ENCODE measurements at places on chromosomes 5 and 9.

DNA sequence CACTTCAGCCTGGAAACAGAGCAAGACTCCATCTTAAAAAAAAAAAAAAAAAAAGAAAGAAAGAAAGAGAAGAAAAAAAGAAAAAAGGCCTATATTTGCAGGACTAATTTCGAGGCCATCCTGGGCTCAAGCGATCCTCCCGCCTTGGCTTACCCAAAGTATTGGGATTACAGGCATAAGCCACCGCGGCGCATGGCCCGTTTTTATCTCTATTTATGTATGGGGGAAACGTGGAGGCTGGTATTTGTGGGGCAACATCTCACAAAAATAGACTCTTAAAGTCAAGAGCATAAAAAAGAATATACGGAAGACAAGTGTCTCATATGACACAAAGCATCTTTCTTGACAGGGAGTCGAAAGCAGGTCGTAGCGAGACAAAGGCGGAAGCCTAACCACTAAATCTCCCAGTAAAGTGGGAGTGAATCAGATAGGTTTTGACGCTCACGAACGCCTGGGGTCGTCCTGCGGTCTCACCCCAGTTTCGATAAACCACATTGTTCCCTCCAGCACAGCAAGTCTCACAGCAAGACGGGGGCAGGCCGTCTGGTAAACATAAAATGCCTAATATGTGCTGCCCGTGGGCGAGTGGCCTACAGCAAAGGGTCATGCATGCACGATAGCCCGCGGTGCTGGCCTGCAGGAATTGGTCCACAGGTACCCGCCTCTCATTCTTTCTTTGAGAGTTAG, 1.8 kb upstream of the TRIM41 start:
- DNase-seq, result no peak

GRCh38 chr5:89934069-89934468, 475.5 kb downstream of the CETN3 start:
- no peak for DNase-seq

- DNase-seq, result no peak
Observed at GRCh38 chr9:114367772-114368569, 19.8 kb downstream of the AKNA start.

- DNase-seq, result no peak
Observed at GRCh38 chr5:58326022-58326421, 133.9 kb downstream of the PLK2 start.

GRCh38 chr5:143262393-143263174, 140.9 kb downstream of the NR3C1 start:
- DNase-seq, result no peak

- DNase-seq, result no peak
Observed at GRCh38 chr9:115815786-115816185, 337.8 kb upstream of the PAPPA start.

- peak; percentile 63 for DNase-seq
Observed at GRCh38 chr9:117616431-117616831, 87.8 kb upstream of the TLR4 start.

- peak; percentile 87 for DNase-seq
Observed at GRCh38 chr5:1125030-1125357, 13.1 kb upstream of the SLC12A7 start.

- no peak for DNase-seq
Observed at GRCh38 chr5:135341016-135341666, 57.9 kb downstream of the MACROH2A1 start.

- DNase-seq, result no peak
Observed at GRCh38 chr9:121597698-121598166, 53.7 kb upstream of the DAB2IP start.

GRCh38 chr9:72614067-72614466, 92.7 kb downstream of the TMC1 start:
- DNase-seq, result no peak

DNA sequence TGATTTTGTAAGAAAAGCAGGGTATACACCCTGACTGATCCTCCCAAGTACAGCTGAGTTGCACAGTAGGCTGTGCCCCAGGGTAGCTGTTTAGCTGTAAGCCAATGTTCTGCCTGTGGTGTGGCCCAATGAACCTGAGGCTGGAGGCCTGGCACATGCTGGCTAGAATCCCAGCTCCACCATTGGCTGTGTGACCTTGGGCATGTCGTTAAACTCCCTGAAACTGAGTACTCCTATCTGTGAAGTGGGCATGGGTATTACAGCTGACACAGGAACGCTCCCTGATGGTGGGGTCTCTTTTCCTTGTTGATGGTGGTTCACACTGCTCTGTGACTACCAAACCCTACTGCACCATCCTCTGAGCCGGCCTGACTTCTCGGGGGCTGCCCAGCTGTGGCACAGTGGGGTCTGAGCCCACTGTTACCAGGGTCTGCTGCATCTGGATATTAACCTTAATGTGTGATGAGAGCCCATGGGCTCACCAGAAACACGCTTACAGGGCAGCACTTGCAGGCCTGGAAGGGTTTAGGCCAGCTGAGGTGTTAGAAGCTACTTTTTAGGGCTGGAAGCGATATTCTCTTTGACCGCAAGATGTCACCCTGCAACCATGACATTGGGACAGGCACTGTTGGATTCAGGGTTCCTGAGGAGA, 7.0 kb upstream of the GADD45G start:
- DNase-seq, result peak; percentile 38

- no peak for DNase-seq
Observed at GRCh38 chr5:32096891-32097595, 77.1 kb downstream of the GOLPH3 start.

DNA sequence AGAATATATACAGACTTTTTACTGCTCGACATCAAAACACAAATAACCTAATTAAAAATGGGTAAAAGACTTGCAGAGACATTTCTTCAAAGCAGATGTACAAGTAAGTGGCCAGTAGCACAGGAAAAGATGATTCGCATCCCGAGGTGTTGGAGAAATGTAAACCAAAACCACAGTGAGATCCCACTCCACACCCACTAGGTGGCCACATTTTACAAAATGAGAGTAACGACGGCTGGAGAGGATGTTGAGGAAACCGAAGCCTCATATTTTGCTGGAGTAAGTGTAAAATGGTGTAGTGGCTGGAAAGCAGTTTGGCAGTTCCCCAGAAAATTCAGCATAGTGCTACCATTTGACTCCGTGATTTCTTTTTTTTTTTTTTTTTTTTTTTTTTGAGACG, 21.3 kb upstream of the GBGT1 start:
- peak; percentile 80 for DNase-seq

DNA sequence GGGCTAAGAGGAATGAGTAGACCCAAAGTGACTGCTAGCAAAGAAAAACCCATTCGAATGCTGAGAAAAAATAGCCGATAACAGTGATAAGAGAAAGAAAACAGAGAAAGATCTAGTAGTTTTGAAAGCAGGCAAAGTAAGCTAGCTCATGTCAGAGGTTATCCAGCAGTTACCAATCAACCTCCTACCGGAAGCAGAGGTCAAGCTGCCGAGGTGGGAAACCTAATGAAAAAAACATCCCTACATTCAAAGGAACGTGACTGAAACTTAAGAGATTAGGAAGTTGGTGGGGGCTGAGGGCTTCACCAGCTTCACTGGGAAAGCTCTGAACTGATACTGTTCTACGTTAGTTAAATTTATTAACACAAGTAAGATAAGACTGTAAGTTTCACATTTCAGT, 32.6 kb downstream of the SSBP2 start:
- DNase-seq, result no peak

DNA sequence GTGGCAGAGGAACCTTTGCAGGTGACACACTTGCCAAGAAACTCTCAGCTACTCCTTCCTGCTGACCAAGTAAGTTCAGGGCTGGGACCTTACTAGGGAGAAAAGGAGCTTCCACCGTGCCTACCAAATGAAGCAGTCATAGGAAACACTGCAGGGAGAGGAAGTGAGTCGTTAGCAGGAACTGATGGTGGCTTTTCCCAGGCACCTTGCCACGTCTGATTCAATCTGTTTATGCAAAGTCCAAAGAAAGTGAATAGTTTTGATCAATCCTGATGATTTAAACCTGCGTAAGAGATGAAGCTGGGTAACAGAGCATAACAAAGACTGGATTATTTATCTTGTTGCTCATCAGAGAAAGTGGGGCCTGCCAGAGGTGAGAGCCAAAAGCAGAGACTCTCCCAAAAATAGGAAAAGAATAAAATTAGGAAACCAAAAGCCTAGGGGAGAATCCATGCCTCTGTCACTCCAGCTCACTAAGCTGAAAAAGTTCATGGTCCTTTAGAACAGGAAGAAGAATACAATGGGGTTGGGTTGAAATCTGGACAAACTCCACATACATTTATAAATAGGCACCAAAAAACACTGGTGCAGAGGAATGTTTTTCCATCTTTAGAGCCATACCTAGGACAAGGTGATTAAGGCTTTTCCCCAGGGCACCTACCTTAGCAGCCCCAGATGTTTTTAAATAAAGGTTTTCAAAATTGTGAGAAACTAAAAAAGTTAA, 9.3 kb upstream of the PFDN1 start:
- no peak for DNase-seq

DNA sequence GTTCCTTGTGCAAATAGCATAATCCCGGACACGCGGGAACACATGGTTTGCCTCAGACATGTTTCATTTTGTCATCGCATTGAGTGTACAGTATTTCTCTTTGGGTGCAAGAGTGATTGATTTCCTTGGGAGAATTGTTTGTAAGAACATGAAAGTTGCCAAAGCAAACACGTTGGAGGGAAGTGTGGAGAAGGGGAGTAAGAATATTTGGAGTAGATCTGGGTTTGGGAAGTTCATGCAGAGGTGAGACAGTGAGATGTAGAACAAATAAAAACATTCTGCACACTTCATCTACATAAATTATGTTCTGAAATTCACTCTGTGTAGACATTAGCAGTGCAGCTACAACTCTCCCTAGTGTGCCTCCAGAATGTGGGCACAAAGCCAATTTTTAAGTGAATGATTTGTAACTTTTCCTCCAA, 24.0 kb downstream of the FOXD1 start:
- no peak for DNase-seq

DNA sequence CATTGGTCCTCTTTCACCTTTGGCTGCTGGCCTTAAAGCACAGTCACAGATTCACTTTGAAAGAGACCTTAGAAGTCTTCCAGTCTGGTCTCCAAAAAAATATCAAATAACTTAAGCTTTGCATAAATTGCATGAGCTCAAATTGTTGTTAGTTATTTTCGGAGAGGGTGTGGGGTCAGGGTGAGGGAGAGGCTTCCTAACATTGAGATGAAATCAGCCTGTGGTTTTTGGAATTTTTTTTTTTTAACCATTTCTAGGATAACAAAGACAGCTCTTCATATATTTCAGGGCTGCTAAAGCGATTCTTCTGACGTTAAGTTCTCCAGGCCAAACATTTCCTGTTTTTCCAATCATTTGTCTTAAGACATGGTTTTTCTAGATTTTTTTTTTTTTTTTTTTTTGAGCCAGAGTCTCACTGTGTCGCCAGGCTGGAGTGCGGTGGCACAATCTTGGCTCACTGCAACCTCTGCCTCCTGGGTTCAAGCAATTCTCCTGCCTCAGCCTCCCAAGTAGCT, 4.5 kb downstream of the OCLN start:
- no peak for DNase-seq

DNA sequence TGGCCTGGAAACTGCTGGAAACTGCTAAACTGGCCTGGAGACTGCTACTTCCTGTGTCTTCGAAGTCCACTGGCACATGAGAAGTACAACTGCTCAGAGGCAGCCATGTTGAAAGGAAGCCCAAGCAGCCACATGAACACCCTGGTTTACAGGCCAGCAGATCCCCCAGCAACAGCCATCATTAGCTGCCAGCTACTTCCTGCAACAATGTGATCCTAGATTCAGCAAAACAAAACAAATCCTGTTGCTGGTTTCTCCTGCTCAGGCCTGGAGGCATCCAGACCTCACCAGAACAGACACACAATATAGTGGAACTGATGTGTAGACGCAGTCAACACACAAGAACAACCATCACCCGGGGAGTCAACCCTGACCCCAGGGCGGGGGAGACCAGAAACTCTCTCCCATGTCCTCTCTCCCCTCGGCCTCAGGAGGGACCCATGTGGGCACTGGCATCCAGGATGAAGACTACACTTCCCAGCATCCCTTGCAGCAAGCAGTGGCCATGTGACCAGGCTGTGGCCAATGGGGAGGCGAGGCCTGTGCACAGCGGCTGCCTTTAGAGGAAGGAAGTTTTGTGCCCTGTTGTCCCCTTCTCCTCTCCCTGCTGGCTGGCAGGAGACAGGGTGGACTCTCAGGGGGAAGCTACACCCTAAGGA, 9.2 kb upstream of the LCN15 start:
- DNase-seq, result no peak

- no peak for DNase-seq
Observed at GRCh38 chr9:79668956-79669355, 97.2 kb downstream of the TLE4 start.

DNA sequence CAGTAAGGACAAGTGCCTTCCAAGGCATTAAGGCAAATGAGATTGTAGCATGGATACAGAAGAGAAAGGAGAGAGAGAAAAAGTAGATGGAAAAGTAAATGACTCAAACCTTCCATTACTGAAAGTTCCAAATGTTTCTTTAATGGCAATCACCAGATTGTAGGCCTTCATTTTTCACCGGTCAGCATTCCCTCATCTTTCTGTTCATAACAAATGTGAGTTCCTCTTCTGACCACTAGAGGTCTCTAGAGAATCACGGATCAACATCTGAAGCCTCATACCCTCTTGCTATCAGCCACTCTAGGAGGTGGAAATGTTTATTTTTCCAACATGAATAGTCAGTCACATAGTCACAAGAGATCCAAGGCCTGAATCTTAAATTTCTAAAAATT, 73.6 kb upstream of the RPS23 start:
- no peak for DNase-seq

- no peak for DNase-seq
Observed at GRCh38 chr5:22514231-22514630, 338.9 kb downstream of the CDH12 start.

- peak; percentile 13 for DNase-seq
Observed at GRCh38 chr9:123081824-123082223, 48.4 kb downstream of the GPR21 start.

GRCh38 chr9:18896004-18896403, 137.0 kb downstream of the SAXO1 start:
- no peak for DNase-seq

- peak; percentile 13 for DNase-seq
Observed at GRCh38 chr5:56142614-56143372, 90.3 kb downstream of the ANKRD55 start.

DNA sequence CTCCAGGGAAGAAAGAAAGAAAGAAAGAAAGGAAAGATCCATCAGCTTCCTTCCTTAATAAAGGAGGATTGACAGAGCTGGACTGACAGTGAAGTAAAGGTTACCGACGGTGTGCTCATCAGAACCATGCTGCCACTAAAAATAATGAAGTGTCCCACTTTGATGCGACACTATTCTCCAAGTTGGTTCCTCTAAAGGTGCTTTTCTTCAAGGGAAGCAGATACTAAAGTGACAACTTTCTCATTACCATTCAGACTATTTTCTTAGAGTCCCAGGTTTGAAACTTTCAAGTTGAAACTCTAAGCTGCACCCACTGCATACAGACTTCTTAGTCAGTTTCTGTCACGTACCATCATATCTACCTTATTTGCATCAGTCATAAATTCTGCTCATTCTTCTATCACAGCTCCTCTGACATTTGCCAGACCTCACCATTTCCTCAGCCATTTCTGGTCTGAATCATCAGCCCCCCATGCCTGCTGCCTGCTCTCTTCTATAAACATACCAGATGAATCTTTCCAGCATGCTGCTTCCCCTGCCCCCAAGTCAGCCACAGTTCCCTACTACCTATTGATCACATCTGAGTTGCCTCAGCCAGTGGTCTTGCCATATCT, 177.6 kb downstream of the DEPDC1B start:
- DNase-seq, result no peak

GRCh38 chr5:153559926-153560325, 69.5 kb downstream of the GRIA1 start:
- no peak for DNase-seq
